ENCODE measurements at places on chromosomes 12 and 14.

DNA sequence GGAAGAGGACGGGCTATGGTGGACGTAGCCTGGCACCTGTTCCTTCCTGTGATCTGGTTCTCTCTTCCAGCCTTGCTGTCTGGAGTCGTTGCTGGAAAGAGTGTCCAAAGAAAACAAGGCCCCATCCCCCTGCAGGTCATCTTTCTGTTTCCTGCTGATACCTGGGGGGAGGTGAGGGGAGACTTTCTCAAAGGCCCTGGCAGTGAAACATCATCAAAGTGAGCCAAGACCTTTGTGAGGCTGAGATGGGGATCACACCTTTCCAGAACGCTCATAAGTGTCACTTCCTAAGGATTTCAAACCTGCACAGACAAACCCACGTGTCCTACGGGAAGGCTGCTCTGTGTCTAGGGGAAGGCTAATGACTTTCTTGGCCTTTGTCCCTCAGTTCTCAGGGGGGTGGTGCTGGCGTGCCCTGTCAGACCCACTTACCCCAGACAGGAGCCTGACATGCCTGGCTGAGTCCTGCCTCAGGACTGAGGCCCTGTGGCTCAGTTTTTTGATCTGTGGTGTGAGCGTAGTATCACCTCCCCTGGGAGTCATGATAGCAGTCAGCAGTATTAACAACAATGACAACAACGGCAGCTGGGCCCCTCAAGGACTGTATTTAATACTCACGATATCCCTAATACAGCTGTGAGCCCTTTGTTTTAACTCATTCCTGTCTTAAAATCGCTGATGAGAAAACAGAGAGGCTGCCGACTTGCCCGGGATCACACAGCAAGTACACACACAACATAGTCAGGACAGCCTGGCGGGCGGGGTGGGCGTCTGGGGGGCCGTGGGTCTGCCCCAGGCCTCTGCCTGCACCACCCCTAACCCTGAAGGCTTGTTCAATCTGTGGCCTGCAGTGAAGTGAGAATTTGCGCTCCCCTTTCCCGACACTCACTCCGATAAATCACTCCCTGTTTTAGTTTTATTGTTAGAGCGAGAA lies 235.2 kb downstream of the SLC41A2 start:
- no peak for DNase-seq

GRCh38 chr14:106562451-106562850 lies 1036.1 kb downstream of the TMEM121 start:
- DNase-seq: no peak

- DNase-seq: no peak
Observed at GRCh38 chr12:42564996-42565395, 24.6 kb downstream of the PRICKLE1 start.

DNA sequence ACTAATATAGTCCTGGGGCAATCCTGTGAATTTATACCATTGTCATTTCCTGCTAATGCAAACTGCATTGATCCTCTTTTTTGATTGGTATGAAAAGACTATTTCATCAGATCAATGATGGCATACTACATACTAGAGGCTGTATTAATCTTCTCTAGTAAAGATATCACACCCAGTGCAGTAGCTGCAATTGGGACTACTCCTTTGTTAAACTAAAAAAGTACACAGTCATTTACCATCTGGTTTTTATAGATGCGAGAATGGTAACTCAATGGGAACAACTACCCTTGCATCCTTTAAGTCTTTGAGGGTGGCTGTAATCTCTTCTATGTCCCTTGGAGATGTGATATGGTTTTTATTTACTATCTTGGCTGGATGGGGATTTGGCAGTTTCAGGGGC lies 80.2 kb upstream of the STK38L start:
- no peak for DNase-seq

GRCh38 chr14:102931580-102932285 lies 9.3 kb downstream of the AMN start:
- DNase-seq: no peak

DNA sequence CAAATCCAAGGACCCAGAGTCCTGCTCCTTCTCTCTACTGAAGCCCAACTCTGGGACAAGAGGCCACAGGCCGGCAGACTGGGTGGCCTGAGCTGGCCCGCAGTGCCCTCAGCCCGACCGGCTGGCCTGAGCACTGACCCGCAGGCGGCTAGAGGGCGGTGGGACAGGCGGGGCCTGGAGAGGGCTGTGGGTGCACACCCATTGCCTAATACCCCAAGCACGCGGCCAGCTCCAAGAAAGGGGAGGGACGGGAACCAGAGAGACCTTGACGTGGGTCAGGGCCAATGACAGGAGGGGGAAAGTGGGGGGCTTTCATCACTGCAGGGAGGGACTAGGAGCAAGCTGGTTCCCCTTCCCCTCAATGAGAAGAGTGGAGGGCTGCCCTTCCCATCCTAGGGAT lies 2.0 kb upstream of the WNT10B start:
- no peak for DNase-seq

DNA sequence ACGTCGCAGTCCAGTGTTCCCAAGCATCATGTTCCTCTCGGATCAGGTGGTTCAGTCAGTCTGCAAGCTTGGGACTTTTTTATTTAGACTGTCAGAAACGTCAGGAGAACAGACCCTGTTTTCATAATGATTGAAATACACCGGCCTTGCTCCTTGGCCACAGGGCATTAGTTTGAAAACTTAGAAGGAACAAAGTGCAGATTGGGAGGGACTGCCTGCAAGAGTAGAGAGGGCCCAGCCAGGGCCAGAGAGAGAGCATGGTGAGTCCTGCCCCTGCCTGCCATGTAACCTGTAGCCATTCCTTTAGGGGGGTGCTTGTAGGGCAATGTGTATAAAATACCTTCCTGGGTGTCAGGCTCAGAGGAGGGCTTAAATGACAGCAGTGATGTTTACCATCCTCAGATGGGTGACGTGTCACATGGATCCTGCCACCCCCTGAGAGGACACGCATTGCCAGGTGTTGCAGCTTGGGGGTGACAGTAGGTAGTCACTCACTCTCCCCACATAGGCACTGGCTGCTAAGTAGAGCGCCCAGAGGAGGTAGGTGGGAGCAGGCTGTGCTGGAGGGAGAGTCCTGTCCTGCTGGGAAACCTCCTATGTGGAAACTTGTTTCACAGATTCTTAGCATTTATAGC lies 45.7 kb downstream of the MMAB start:
- no peak for DNase-seq

GRCh38 chr14:84490081-84490480 lies 1039.9 kb upstream of the FLRT2 start:
- DNase-seq: no peak

- DNase-seq: no peak
Observed at GRCh38 chr12:77042833-77043232, 22.5 kb downstream of the E2F7 start.

DNA sequence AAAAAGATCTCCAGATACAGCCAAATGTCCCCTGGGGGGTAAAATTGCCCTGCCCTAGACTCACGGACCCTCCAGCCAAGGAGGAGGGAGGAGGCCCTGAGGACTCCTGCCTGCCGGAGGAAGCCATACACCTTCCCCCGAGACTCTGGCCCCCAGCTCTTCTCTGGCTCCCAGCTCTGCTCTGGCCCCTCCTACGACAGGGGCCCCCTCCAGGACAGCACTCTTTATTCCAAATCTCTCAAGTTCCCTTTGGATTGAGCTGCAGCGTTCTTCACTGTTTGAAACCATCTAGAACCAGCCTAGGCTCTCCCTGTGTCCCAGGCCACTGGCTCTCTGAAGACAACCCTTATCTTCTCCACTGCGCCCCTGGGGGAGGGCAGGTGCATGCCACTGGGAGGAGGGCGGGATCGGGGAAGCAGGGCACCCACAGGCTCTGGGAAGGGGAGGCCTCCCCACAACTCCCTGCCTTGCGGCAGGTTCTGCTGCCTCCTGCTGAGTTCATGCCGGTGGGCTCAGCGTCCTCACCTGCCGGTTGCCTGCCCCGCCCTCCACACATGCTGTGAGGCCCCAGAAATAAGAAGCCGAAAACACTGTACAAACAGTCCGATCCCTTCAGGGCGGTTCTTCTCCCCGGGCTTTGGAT lies 112.7 kb downstream of the DICER1 start:
- no peak for DNase-seq

GRCh38 chr12:104044158-104044557 lies 5.8 kb downstream of the GLT8D2 start:
- DNase-seq: no peak

DNA sequence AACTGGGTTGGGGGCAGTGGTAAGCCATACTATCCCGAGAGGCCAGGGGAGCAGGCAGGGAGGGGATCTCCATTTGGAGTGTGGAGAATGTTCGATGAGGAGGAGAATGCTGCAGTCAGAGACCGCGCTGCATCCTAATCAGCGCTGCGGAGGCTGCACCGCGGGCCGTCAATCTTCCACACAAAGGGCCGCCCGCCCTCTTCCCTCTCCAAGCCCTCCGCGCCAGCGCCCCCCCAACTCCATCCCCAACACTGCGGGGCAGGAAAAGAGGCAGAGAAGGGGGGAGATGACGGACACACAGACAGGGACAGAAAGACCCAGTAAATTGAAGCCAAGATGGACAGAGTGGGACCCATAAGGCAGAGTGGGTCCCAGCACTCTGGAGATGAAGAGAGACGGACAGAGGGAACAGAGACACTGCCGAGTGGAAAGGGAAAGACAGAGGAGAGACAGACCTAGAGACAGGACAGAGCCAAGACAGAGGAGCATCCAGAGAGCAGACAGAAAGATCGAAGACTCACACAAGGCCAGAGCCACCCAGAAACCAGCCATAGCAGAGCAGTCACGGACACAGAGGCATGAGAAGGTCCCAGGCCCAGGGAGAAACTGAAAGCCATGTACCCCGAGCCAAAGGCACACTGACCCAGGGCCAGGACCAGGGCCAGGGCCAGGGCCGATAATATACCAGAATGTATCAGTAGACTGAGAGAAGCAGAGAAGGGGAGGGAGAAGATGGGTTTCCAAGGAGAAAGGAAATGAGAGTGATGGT lies 3.5 kb downstream of the CISTR start:
- no peak for DNase-seq

GRCh38 chr12:115619889-115620288 lies 657.6 kb downstream of the MED13L start:
- no peak for DNase-seq

GRCh38 chr12:19211802-19212201 lies 82.3 kb downstream of the PLEKHA5 start:
- no peak for DNase-seq

DNA sequence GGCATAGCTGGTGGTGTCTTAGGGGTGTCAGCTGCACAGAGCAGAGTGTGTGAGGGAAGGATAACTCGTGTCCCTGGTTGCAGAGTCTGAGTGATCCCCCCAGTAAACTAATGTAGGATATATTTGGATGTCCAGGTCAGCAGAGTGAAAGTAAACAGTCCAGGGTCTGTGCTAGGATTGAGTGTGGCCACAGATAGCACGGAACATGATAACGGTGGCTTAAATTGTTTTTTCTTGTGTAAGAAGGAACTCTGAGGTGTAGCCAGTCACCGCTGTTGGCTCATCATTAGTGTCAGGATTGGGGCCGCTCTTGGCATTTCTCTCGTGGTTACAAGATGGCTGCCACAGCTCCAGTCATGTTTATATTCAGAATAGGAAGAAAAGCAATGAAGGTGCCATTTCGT lies 97.3 kb downstream of the DERA start:
- no peak for DNase-seq

DNA sequence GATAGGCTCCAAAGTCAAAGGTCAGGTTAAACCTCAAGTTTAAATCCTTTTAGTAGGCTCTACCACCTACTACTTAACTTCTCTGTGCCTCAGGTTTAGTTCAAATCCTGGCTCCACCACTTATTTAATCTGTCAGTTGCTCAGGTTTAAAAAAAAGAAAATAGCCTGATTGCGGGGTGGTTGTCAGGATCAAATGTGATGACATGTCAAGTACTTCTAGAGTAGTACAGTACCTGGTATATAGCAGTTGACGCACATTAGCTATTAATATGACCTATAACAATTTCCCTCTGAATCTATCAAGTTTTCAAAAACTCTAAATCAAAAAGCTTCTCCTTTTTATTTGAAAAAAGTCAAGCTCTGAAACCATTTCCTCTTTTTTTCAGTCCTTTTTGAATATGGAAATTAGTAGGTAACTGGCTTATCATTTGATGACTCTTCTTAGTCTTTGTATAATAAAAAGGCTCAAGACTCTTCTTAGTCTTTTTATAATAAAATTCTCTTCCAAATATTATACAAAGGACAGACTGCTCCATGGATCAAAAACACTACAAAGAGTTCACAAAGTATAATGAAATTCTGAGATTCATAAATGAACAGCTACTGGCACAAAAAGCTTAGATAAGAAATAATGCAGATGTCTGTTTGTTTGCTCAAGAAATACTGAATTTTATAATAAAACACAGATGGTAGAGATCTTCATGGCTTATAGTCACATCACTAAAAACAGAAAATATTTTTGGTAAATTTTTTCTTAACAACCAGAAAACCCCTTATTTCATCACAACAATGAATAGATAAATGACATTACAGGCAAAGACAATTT lies 5.0 kb downstream of the OSBPL8 start:
- DNase-seq: no peak

GRCh38 chr12:41367726-41368405 lies 179.7 kb downstream of the PDZRN4 start:
- DNase-seq: no peak

DNA sequence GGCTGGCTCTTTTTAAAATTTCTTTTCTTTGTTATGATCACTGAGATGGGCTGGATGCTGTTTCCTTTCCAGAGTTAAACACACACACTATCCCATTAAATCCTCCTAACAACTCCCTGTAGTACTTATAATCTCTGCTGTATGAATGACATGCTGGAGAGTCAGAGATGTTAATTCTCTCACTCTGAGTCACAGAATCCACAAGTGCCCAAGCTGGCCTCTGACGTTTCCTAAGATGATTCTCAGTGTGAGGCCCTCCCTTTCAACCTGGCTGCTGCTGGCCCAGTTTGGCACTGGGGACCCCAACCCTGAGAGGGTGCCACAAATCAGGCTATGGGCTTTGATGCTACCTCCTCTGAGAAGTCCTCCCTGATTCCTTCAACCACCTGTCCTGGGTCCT lies 5.4 kb downstream of the NOS1 start:
- DNase-seq: no peak
